Activated naive CD4-positive, alpha-beta T cell treated with anti-CD3 and anti-CD28 coated beads, Interleukin-2, amount 10 ng/mL, durations not matched to agents 7 days and 5 days (primary cell): ENCODE measurements at places on chromosomes 5 and 9.

DNA sequence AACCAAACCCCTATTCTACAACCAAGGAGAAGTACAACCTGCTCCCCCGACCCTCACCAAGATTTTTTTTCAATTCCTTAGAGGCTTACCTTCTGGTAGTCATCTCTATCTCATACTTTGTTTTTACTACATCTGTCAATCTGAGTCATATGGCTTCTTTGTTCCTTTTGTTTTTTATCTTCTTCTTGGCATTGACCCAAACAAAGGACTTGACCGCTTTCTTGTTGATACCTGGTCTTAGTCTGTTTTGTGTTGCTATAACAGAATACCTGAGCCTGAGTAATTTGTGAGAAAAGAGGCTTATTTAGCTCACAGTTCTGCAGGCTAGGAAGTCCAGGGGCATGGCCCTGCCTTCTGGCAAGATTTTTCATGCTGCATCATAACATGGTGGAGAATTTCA is 352.7 kb downstream of the MLLT3 start:
- DNase-seq: no peak

DNA sequence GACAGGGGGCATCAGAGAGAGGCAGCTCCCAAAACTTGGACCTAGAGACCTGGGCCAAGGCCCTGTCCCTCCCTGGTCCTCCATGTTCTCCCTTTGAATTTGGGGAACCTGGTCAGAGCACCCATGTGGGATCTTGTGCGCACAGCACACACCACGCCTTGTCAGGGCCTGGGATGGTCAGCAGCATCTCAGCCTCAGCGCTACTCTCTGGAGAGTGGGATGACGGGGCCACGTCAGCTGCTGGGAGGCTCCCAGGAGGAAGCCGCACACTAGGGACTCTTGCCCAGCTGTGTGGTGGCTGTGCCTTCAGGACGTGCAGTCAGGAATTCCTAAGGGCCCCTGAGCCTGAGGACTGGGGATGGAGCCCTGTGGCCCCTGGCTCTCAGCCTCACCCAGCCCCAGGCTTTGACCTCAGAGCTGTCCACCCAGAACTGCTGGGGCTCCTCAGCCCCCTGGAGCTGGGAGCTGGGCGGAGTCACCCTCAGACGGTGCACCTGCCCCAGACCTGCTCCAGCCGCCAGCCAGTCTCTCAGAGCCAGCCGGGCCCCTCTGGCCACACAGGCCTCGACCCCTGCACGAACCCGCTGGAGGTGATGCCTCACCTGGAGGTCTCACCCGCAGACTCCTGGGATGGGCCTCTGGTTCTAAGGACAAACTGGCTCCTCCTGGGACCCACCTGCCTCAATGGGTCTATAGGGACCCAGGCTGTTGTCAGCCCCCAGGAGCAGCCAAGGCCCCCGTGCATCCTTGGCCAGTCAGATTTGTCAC is 38.3 kb upstream of the EGFL7 start:
- no peak for DNase-seq

- DNase-seq: no peak
Observed at GRCh38 chr9:18040327-18040726, 433.6 kb upstream of the ADAMTSL1 start.

GRCh38 chr9:80157561-80157983 is 585.8 kb downstream of the TLE4 start:
- no peak for DNase-seq

DNA sequence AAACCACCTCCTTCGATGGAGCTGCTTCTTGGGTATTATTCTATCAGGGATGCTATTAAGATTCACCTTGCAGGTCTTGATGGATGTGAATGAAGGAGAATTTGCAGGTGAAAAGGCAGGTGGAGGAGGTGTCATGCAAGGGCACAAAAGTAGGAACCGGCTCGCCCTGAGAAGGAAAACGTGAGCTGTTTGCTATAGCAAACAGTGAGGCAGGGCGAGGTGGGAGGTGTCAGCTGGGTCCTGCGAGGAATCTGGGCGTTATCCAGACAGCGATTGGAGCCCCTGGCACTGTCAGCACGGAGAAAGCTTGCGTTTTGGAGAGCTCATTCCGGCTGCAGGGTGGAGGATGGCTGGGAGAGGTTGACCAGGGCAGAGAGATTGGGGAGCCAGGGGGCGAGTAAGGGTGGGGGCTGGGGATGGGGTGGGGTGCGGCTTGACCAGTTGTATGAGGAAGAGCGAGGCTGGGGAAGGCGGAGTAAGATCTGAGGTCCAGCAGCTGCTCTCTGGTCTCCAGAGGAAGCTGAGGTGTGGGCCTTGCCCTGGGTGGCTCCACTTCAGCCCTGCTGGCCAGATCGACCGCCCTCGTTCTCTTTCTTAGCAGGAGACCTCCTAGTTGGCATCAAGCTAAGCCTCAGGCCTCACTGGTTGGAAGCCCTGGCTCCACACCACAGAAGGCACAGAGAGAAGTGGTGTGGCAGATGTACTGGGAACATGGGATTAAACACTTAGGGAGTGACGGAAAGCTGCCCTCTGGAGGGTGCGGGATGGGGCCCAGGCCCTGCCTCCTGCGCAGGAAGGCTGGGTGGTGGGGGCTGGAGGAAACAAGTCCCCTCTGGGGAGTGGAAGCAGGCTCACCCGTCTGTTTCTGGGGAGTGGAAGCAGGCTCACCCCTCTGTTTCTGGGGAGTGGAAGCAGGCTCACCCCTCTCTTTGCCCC is 54.7 kb upstream of the NEURL1B start:
- no peak for DNase-seq

GRCh38 chr9:86047361-86047760 is 52.0 kb downstream of the GOLM1 start:
- no peak for DNase-seq

DNA sequence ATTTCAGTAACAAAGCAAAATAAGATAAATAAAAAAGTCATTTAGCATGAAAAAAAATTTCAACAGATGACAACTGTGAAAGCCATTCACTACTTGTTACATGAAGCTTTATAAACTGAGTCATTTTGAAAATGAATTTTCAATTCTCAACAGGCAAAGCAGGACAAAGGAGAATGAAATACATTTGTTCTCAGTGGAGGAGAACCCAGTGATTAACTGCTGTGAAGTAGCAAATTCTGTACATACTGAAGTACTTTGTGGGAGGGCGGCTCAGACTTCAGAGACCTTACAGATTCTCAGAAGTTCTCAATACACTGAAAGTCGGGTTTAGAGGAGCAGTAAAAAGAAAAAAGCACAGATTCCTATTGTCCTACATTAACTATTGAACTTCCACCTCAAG is 21.7 kb downstream of the SKIC3 start:
- DNase-seq: no peak

- DNase-seq: no peak
Observed at GRCh38 chr5:157548513-157549282, 26.9 kb downstream of the ADAM19 start.

GRCh38 chr5:59186623-59187022 is 603.7 kb downstream of the RAB3C start:
- no peak for DNase-seq

- no peak for DNase-seq
Observed at GRCh38 chr9:83570359-83570758, 32.2 kb upstream of the FRMD3 start.

DNA sequence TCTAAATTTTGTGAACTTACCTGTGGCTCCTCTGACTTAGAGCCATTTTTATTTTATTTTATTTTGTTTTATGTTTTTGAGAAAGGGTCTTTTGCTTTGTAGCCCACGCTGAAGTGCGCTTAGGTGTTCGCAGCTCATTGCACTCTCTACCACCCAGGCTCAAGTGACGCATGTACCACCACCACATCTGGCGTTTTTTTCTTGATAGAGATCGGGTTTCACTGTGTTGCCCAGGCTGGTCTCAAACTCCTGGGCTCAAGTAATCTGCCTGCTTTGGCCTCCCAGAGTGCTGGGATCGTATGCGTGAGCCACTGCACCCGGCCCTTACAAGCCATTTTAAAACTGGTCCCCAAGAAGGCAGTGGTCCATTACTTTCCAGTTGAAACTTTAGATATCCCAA is 18.5 kb downstream of the MATR3 start:
- no peak for DNase-seq

GRCh38 chr9:136135326-136136126 is 16.9 kb upstream of the TMEM250 start:
- no peak for DNase-seq

DNA sequence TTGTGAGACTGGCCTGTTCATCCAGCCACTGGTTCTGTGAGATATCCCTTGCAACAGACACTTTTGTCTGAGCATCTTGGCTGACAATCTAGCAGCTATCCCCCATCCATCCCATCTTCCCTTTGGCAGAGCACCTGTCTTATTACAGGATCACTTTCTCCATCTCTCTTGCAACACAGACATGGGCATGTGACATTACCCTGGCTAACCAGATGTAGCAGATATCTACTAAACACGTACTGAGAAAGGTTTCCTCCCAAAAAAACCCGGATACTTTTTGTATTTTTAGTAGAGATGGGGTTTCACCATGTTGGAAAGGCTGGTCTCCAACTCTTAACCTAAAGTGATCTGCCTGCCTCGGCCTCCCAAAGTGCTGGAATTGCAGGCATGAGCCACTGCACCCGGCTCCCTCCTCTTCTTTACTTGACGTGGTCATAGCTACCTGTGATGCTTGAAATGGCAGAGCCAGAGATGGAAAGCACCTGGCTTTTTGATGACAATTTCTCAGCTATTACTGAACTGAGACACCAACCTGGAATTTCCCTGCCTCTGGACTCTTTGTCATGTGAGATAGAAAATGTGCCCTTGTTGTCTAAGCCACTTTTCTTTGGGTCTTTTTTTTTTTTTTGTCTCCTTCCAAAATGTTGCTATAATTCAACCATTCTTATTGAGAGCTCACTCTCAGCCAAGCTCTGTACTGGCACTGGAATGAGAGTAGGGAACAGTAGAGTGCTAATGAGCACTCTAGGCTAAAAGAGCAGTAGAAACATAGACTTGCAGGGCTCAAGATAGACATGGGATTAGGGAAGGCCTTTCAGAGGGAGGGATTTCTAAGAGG is 32.6 kb downstream of the FNBP1 start:
- no peak for DNase-seq
